Hepatocyte (in vitro differentiated cells): ENCODE measurements at places on chromosomes 5 and 9. TPM values are rescaled to one million over a fixed set of nuclear protein-coding genes. Genes with fewer than 3 reads are reported as not detected.

GRCh38 chr9:28600226-28600625, 1026.9 kb upstream of the C9orf72 start:
- DNase-seq, result no peak

DNA sequence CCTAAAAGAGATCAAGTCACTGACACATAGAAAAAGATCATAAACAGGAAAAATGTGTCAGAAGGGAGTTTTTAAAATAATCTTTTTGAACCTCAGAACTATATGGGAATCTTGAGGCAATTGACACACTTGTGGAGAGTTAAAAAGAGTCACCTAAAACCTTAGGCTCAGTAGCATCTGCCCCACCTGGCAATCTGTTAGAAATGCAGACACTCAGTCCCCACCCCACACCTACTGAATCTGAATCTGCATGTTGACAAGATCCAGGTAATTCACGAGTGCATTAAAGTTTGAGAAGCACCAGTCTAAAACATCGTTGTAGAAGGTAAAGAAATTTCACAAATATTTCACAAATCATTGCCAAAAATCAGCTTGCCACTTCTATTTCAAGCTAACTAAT, 388.3 kb downstream of the NR2F1-AS1 start:
- DNase-seq, result no peak

Gene LSM11
- total RNA-seq, result 4.7 and 6.4 TPM in 2 replicates

GRCh38 chr5:77239126-77239741, 28.8 kb downstream of the PDE8B start:
- DNase-seq, result no peak

Gene NFIL3
- 69.6 and 71.4 TPM in 2 replicates for total RNA-seq

Gene IL7R
- 0.40 and 1.1 TPM in 2 replicates for total RNA-seq

DNA sequence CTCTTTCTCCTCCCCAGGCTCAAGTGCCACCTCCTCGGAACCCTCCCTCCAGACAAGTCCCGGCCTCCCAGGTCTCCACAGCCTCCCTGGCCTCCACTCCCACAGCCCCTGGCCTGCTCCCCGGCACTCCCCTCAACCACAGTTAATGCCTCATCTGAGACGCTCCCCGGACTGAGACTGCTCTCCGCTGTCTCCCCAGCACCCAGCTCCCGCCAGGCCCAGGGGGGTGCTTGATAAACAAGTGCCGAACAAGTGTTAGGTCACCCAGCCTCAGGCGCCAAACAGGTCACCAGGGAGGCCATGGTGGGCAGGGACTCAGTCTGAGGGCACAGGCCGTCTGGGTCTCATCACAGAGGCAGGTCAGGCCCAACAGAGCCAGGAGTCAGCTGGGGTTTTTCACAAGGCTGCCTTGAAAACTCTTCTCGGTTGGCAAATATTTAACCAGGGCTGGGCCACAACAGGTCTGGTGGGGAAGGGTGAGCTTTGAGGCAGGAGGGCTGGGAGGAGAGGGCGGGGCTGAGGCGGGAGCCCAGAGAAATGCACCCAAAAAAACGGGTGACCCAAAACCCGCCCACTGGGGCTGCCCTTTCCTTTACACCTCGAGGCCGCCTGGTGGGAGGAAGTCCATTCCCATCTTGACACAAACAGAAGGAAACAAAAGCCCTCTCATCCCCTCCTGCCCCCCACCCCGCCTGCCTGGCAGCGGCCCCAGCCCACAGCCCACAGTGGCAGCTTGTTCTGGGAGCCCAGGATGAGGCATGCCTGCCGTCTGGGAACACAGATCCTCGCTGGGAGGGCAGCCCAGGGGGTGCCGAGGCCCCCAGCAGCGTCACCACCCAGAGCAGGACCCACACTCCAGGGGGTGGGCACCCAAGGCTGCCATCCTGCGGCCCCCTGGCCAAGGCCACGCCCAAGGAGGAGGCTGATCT, 66.6 kb upstream of the STXBP1 start:
- DNase-seq, result peak; percentile 82

Gene FOXD4
- total RNA-seq, result 0.28 and 0.30 TPM in 2 replicates

DNA sequence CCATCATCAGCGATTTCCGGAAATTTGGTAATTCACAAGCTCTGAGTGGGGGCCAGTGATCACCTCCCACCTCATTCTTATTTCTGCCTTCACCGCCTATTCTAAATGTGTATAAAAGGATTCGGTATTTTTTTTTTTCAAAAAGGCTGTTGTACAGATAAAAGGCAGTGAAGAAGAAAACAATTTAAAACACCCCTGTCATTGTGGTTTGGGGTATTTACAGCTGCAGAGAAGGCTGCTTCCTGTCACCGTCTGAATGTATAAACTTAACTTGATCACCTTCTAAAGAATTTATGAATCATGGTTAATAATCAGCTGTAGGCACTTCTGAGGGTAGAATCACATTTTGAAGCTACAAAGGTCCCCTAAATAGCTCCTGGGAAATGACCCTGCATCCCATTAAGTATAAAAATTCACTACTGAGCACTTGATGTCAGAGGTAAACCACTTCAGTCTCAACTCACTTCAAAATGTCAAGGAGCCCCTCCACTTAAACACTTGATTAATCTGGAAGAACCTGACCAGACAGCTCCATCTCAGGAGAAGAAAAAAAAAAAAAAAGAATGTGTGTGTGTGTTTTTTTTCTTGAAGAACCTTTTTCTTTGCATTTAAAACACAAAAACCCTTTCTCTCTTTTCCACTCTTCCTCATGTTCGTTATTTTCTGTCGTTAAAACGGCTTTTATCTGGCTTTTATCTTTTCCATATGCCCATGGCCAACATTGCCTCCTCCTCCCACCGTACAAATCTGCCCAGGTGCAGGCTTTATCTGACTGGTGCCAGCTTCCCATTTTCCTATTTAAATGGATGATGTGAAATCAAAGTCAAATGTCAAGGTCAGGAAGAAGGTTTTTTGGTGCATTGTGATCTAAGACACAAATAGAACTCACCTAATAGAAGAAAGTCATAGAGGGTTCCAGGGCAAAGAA, 291.2 kb downstream of the IRX1 start:
- no peak for DNase-seq

Gene TMEM252
- total RNA-seq, result 0.16 TPM in 1 of 2 replicates, not detected in the other

DNA sequence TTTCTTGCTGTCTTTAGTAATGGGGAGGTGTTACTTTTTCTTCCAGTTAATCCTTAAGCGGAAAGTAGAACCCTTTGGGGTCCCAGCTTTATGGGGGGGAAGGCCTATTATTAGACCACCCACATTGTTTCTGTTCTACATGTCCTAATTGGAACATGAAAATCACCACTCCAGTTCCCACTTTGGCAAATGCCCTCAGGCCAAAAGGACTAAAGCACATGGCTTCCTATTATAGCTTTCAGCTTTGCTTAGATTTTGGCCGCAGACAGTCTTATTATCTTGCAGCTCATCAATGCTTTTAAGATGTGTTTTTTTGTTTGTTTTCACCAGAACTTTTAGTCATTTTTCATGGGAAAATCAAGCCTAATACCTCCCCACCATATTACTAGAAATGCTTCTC, 296.8 kb upstream of the ANKH start:
- no peak for DNase-seq

Gene NME5
- 2.2 and 2.3 TPM in 2 replicates for total RNA-seq

DNA sequence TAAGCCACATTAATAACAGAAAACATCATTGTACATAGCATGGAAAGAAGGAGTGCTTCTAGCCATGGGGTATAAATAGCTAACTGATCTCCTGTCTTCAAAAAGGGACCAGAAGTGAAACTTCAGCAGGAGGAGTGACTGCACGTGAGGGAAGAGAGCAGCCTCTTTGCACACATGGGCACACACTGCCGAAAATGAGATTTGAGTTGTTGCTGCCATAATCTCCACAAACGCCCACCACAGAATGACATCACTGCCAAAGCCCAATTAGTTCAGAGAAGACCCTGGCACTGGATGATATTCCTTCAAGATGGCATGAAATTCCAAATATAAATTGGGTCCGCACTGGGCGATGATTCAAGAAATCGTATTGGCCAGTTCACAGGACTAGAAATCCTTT, 238.9 kb upstream of the NR4A3 start:
- DNase-seq, result no peak

GRCh38 chr9:72772661-72773060, 180.2 kb downstream of the ALDH1A1 start:
- DNase-seq, result no peak

GRCh38 chr5:78600687-78601414, 47.7 kb downstream of the LHFPL2 start:
- no peak for DNase-seq

DNA sequence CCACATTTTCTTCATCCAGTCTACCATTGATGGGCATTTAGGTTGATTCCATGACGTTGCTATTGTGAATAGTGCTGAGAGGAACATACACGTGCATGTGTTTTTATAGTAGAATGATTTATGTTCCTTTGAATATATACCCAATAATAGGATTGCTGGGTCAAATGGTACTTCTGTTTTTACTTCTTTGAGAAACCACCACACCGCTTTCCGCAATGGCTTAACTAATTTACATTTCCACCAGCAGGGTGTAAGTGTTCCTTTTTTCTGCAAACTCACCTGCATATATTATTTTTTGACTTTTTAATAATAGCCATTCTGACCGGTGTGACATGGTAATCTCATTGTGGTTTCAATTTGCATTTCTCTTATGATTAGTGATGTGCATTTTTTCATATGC, 82.2 kb upstream of the RFX3 start:
- no peak for DNase-seq

- peak; percentile 62 for DNase-seq
These were observed 627 bp downstream of the ARRDC1 start for GRCh38 chr9:137606005-137606621.

Gene ABHD17B
- total RNA-seq, result 40.0 and 42.0 TPM in 2 replicates

Gene IFNA10
- not detected in 2 replicates for total RNA-seq

DNA sequence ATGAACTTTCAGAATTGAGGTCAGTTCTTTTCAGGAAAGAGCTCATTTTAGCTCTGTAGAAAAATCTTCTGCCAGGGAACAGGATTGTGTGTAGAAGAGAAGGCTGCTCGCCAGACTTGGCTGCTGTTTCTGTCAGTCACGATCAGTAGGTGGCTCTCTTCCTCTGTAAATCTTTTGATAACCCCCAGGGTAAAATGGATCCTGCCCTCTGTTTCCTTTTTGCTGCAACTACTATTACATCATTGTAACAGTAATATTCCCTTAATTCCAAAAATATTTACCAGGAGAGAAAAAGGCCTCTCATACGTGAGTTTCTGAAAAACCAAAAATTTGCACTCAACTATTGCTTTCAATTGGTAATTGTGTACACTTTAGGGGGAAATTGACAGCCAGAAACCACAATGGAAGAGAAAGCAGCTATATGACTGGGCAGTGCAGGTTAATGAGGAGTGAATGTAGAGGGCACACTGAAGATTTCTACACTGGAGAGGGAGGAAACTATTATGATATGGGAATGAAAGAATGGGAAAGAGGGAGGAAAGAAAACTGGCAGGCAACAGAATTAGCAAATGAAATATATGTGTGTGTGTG, 12.3 kb downstream of the IFNA21 start:
- peak; percentile 13 for DNase-seq

Gene BTNL9
- 0.27 and 1.0 TPM in 2 replicates for total RNA-seq

Gene WNT8A
- not detected in 2 replicates for total RNA-seq

Gene SLC36A2
- total RNA-seq, result 0.30 TPM in 1 of 2 replicates, not detected in the other

GRCh38 chr9:120532475-120532874, 47.5 kb downstream of the CDK5RAP2 start:
- peak; percentile 59 for DNase-seq

Gene ASS1
- 292 and 321 TPM in 2 replicates for total RNA-seq

Gene QRFP
- total RNA-seq, result not detected in 2 replicates

DNA sequence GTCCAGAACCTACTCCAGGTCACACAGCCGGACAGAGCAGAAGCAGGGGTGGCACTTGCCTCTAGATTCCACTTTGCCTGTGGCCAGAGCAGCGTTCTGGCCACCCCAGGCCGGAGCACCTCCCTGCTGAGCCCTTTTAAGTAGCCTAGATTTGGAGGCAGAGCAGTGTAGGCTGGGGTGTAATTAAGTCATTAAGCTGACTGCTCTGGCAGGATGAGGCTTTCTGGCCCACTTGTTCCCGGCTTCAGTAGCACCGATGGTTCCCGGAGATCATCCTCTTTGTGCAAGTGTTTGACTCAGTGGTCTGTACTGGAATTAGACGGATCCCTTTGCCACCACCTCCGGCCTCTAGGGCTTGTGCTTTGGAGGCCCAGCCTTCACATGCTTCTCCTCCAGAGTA, 281.9 kb upstream of the ANKRD55 start:
- no peak for DNase-seq

Gene PCDHGA7
- 0.04 and 0.10 TPM in 2 replicates for total RNA-seq
